Ureter (tissue), 1 donor: ENCODE measurements at places on chromosomes 11 and 22.

DNA sequence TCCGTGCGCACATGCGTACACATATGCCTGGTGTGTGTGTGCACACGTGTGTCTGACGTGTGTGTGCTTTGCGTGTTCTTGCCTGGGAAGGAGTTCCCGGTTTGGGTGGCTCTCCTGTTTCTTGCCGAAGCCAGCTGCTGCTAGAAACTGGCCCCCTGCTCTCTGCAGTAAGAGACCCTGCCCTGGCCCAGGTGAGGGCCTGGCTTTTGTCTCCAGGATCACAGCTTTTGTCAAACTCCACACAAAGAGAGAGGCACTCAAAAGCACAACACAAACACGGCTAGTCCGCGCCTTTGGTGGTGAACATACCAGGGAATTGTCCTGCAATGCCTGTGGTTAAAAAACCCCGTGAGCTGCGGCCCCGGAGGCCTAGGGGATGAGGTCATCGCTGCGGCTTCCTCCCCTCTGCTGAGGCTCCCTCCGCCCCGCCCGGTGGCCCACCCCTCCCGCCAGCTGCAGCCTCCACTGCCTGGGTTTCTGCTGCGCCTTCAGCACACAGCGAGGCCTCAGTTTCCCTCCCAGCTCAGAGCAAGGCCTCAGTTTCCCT lies 88.9 kb downstream of the KCNQ1 start:
- peak; percentile 82 for DNase-seq

GRCh38 chr11:9601037-9601875 lies 27.8 kb downstream of the WEE1 start:
- DNase-seq = no peak

GRCh38 chr22:24699876-24700275 lies 74.6 kb downstream of the PIWIL3 start:
- no peak for DNase-seq

GRCh38 chr11:122556605-122557004 lies 98.9 kb upstream of the UBASH3B start:
- DNase-seq = no peak

- DNase-seq = no peak
Observed at GRCh38 chr11:101583251-101584128, at the start of gene TRPC6. Gene TRPC6, minus strand, starts transcription at chr11:101584007. Its CDS starts 504 bp downstream, at chr11:101583503.

GRCh38 chr11:111185266-111185665 lies 60.3 kb upstream of the POU2AF2 start:
- DNase-seq = no peak

- DNase-seq = no peak
Observed at GRCh38 chr11:104148074-104148473, 15.9 kb downstream of the PDGFD start.

DNA sequence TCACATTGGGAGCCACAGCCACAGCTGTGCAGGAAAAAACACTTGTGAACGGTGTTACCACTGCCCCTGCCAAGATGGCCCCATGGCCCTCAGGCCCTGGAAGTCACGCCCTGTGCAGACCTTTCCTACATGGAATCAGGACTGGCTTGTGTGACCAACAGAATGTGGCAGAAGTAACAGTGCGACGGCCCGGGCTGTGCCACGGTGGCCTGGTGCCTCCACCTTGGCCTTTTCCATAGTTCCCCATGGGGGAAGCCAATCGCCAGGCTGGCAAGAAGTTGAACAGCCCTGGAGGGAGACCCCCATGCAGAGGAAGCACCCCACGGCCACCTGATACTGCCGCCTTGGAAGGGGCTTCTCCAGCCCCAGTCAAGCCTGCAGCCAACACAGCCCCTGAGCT lies 48.0 kb downstream of the DHCR7 start:
- no peak for DNase-seq

DNA sequence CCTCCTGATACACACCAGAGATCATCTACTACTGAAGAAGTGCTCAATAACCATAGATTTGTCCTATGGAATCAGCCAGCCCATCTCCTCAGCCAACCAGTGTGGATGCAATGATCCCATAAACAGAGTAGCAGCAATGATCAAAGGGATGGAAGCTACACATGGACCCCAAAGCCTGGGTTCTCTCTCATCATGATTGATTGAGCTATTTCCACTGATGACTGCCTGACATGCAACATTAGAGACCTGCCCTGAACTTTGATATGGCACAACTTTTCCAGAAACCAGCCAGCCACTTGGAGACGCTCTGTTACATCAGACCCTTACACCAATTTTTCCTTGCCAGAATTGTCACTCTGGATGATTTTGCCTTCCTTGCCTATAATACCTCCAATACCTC lies 471.6 kb downstream of the BUD13 start:
- DNase-seq = no peak
